ENCODE measurements at places on chromosomes 2 and 18. TPM values are rescaled to one million over a fixed set of nuclear protein-coding genes. Genes with fewer than 3 reads are reported as not detected.

DNA sequence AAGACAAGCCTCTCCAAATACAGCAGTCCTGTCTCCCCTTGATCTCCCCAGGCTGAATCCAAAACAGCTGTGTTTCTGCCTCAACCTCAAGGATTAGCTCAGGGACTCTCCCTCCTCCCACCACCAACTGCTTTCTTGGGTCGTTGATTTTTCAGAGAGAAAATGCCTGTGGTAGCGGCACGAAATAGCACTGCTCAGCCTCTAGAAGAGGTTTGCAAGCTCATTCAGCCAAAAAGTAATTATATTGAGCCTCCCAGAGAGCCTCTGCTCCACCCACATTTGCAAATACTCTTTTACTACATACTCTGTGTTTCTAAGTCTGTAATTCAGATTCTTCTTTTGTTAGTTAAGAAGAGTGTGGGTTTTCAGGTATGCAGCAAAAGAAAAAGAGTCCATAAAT is 396.4 kb upstream of the TNP1 start:
- no peak for DNase-seq

DNA sequence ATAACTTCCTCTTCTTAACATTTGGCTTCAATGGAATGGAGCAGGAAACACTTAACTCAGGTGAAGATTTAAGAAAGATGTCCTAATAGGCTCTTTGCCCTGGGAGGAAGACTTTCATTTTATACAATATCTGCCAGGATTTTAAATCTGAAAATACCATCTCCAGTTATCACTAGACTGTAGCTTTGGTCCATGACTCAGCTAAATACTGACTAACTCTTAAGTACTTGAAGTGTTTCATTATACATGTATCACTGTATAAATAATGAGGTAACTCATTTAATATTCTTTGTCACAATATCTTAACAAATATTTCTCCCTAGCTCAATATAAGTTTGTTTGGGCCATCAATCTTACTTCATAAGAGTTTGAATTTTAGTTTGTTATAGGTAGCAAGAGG is 34.7 kb downstream of the RBKS start:
- DNase-seq, result no peak

- no peak for DNase-seq
These were observed 101.2 kb upstream of the ALK start for GRCh38 chr2:30022444-30023071.

- no peak for DNase-seq
These were observed 414.0 kb downstream of the ERBB4 start for GRCh38 chr2:212124598-212124997.

GRCh38 chr18:70127359-70127758 is 78.1 kb downstream of the RTTN start:
- no peak for DNase-seq

DNA sequence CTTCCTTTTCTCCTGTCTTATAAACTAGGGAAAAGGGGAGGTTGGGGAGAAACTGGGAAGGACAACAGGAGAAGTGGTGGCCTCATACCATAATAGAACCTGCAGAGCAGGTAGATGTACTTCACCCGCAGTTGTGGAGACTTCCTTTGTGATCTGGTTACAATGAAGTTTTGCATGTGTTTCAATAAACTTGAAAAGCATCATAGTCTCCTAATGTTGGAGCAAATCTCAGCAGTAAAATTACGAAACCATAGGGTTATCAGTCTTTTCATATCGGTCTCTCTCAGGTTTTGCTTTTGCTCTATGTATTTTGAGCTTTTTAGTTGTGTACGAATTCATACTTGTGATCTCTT is 30.5 kb downstream of the ANO7 start:
- no peak for DNase-seq

DNA sequence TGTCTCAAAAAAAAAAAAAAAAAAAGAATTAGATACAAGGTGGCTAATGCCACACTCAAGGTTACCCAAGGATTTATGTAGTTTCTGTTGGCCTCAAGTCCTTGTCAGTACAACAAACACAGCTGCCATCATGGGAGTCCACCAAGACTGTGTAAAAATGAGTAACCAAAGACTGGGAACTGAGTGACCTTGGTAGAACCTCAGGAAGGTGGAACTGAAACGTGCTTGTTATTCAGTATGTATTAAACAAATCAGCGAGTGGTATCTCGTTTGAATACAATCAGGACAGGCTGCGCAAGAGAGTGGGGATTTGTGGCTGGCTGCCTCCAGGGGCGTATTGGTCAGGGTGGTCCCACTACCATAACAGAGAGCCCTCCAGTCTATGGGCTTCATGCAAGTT is 1.6 kb upstream of the SFTPB start:
- no peak for DNase-seq

DNA sequence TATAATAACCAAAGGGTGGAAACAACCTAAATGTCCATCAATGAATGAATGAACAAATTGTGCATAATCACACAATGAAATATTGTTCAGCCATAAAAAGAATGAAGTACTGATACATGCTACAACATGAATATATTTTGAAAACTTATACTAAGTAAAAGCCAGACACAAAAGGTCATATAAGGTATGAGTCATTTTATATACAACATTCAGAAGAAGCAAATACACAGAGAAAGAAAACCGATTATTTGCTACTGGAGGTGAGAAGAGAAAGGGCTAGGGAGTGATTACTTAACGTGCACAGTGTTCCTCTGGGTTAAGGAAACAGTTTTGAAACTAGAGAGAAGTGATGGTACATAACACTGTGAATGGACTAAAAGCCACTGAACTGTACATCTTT is 105.3 kb downstream of the GORASP2 start:
- no peak for DNase-seq

DNA sequence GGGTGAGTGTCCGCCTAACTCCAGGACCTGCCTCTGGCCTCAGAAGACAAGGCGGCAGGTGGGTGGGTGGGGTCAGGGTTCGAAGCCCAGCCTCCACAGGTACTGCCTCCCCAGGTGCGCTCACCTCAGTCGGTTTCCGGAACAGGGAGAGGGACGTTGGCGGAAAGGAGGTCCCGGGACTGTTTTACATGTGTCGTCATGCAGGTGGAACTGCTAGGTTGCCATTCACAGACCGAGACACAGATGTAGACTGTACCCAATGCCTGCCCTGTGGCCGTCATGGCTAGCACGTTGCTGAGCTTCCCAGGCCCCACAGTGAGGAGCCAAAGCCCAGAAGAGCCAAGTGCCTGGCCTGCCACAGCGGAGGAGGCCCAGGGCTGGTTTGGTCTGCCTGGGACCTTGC is 284.0 kb upstream of the HS6ST1 start:
- no peak for DNase-seq

DNA sequence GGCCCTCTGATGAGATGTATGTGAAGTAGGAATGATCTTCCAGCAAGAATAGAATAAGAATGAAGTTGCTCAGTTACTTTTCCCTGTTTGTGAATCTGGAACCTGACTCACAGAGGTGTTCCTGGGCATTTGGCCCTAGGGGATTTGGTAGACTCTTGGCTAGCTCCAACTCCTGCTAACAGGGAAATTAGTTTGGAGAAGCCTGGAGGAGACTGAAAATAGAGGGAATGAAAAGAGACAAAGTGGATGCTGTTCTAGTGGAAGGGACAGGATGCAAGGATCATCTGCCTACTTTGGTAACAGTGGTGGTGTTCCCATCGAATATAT is 19.6 kb downstream of the TMEM17 start:
- no peak for DNase-seq

- DNase-seq, result no peak
These were observed 50.9 kb downstream of the CENPO start for GRCh38 chr2:24844023-24844685.

GRCh38 chr2:23361152-23361551 is 23.8 kb upstream of the KLHL29 start:
- no peak for DNase-seq

DNA sequence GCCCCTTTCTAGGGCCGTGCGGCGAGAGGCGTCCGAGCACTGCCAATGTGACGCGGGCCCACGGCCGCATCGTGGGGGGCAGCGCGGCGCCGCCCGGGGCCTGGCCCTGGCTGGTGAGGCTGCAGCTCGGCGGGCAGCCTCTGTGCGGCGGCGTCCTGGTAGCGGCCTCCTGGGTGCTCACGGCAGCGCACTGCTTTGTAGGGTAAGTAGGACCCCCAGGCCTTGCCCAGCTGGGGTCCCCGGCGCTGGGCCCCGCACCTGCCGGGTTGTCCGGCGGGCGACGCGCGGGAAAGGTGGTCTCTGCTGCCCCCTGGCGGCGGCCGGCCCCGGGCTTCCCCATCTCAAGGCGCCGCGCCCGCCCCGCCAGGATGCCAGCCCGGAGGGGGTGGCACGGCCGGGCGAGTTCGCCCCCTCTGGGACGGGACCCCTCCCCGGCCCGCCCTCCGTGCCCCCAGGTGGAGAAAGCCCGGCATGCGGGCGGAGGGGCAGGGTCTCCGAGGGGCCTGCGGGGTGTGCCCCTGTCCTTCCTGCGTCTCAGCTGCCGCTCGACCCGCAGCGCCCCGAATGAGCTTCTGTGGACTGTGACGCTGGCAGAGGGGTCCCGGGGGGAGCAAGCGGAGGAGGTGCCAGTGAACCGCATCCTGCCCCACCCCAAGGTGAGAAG is 1.9 kb downstream of the PRSS56 start:
- DNase-seq, result peak; percentile 59

DNA sequence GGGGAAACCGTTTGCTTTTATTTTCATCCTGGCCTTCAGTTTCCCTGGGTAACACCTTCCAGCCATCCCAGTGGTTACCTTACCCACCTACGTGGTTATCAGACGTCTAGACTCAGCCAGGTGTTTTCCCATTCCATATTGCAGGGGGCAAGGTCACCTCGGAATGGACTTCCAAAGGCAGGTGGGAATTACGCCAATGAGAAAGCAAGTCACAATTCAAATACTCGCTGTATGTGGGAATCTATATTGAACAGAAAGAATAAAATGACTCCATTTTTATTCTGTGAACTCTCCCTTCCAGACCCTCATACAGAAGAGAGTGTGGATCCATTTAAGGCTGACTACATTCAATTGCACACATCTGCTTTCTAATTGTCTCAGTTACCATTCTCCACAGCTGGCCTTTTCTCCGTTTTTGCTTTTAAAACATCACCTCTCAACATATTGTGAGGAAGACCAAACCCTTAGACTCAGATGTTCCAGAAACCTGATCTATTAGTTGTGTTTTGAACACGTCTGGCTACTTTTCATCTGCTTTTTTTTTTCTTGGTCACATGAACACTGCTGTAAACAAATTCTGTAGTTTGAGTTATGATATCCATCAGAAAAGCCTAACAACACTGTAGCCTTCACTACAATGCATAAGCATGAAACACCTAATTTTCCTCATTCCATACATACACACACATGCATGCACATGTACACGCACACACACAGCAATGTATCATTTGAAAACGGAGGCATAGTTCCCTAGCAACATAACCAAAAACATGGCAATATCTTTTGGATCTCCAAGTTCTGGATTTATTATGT is 59.8 kb downstream of the BCL2 start:
- DNase-seq, result no peak

Gene C2orf80
- not detected for total RNA-seq

Gene TMEM163
- 0.19 TPM for total RNA-seq

Gene CNGA3
- total RNA-seq, result not detected

Gene DLGAP1
- total RNA-seq, result not detected

Gene GCG
- not detected for total RNA-seq

Gene COPS8
- 56.3 TPM for total RNA-seq
